ENCODE measurements at places on chromosomes 12 and 14.

GRCh38 chr12:45368841-45369489, 153.1 kb downstream of the ANO6 start:
- no peak for DNase-seq

DNA sequence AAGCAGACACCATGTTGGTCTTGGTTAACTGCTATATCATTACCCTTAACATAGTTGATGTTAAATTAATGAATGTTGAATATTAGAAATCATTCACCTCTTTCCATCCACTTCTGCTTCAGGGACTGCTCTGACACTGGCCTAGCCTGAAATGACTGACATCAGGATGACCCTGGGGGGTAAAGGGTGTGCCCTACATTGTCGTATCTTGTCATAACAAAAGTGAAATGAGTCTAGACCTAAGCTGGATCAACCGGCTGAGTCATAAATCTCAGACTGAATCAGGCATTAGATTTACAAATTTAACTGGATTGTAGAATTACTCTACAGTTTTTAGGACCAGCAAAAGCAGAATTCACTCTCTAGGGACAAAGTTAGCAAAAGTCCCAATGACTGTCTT, 35.3 kb downstream of the KICS2 start:
- no peak for DNase-seq

DNA sequence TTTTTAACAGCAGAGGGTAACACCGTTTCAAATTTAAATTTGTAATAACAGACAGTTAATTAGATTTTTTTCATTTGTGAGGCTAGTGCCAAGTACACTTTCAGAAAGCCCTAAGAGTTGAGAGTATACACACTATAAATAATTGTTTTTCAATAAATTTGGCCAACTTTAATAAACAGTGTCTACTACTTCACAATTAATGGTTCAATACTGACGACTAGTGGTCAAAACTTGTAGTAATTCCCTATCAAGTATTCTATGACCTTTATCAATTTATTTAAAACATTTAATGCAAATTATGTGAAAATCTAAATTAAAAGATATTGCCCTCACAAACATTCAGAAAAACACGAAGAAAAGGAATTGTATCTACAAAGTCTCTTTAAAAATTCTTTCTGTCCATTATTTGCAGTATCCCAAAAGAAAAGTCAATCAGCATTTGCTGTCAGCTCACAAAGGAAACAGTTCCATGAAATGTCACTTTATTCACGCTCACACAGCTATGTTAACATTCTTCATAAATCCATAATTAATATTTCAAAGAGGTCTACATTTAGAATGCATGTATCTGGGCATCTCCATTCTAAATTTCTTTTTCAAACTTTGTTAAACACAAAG, 91.2 kb downstream of the CEP128 start:
- no peak for DNase-seq

GRCh38 chr12:69068448-69068847, 135.5 kb upstream of the CPM start:
- DNase-seq = no peak

DNA sequence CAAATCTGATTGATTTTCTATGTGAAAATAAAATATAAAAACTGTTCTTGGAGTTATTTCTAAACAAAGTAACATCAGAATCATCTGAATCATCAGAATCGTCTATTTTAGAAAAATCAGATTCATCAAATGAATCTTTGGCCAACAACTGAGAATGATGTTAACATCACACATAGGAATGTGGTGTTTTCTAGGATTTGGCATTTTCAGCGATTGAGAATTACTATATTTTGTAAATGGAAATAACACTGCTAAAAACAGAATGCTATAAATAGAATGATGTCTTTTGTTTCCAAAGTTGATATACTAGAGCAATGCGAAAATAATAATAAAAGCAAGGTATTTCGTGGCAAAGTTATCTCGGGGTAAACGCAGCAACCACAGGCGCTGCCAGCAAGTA, 73.9 kb upstream of the EVL start:
- DNase-seq = no peak

DNA sequence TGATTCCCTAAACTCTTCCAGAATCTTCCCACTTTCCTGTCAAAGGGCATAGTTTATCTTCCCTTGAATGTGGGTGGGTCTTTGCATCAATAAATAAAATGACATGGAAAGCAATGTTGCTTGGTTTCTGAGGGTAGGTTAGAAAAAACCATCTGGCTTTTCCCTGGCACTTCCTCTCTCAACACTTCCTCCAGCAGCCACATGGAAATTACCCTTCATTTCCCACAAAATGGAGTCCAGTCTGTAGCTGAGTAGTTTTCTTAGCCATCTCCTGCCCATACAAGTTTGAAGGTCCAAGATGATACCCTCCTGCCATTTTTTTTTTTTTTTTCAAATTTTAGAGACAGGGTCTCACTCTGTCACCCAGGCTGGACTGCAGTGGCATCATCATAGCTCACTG, 11.1 kb upstream of the NDUFA12 start:
- no peak for DNase-seq

- peak; percentile 43 for DNase-seq
These were observed 525 bp downstream of the RNU6-8 start for GRCh38 chr14:32202491-32202997.

- DNase-seq = no peak
These were observed 109.8 kb upstream of the EGLN3 start for GRCh38 chr14:34060651-34060999.
